ENCODE measurements at places on chromosomes 4 and X. TPM values are rescaled to one million over a fixed set of nuclear protein-coding genes. Genes with fewer than 3 reads are reported as not detected.

The GAGE1 gene
- not detected for total RNA-seq

The COX7B gene
- total RNA-seq = 375 TPM

The CSN1S1 gene
- total RNA-seq = not detected

The C4orf50 gene
- 0.05 TPM for total RNA-seq

The MAGEA1 gene
- total RNA-seq = not detected

The CCSER1 gene
- not detected for total RNA-seq

The NDST4 gene
- total RNA-seq = not detected

The XG gene
- total RNA-seq = not detected

- no peak for DNase-seq
Measured at GRCh38 chr4:20323991-20324390, 72.3 kb downstream of the SLIT2 start.

DNA sequence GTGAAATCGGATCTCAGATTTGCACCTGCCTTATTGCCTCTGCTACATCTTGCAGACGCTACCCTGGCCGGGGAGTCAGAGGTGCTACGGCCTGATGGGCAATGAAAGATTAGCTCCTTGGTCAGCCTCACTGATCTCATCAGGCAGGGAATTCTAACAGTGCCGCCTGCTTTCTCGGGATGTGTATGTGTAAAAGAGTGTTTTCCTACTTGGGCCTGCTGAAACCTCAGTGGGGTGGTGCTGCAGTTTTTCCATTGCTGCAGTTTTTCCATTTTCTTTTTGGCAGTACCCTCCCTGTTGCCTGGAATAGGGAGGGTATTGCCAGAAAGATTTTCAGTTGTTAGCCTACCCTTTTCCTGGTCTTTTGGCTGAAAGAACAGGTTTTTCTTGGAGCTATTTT lies 117.5 kb downstream of the CDKL5 start:
- DNase-seq = no peak

- no peak for DNase-seq
Measured at GRCh38 chr4:127781300-127782024, 660 bp upstream of the HSPA4L start.

GRCh38 chr4:82124932-82125786 lies 248.6 kb downstream of the HNRNPD start:
- no peak for DNase-seq

GRCh38 chr4:67558493-67558892 lies at the start of gene STAP1:
TSS of gene STAP1 (plus strand) at chr4:67558727. CDS start at chr4:67558810, 83 bp downstream.
- peak; percentile 20 for DNase-seq

GRCh38 chr4:83569429-83569828 lies 33.5 kb downstream of the GPAT3 start:
- DNase-seq = no peak

DNA sequence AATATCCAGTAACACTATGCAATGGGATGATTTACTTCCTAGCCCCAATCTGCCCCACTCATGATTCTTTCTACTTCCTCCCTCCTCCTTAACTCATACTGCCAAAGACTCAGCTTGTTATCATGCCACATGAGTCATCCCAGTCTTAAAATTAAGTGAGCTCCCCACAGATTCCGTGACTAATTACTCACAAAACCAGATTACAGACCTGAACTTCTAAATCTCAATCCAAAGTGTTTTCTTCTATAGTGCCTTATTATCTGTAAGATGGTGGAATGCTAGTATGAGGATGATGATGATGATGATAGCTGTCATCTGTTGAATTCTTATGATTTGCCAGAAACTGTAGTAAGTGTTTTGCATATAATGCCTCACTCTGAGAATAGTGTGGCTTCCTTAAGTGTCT lies 27.7 kb upstream of the GPC3 start:
- DNase-seq = peak; percentile 6

DNA sequence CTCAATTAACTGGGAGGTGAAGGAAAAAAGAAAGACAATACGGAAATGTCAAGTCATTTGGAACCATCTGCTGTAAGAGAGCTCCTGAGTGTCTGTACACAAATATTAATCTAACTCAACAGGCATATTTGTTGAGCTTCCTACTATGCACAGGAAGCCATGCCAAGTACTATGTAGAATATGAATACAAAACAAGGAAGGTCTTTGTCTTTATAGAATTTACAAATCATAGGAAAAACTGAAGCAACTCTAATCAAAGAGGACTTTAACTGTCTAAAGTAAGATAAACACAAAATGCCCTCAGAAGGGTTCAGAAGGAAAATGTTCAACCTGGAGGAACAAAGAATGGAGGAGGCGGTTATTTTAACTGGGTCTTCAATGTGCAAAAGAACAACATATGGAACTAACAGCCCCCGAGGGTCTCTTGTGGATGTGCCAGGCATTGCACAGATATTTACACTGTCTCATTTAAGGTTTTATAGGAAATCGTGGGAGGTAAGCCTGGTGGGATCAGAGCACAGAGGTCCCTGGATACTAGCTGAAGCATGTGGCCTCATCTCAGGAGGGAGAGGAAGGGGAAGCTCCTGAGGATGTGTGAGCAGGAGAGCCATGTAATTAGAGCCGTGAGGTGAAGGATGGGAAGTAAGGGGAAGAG lies 5.8 kb downstream of the FAM114A1 start:
- DNase-seq = no peak

DNA sequence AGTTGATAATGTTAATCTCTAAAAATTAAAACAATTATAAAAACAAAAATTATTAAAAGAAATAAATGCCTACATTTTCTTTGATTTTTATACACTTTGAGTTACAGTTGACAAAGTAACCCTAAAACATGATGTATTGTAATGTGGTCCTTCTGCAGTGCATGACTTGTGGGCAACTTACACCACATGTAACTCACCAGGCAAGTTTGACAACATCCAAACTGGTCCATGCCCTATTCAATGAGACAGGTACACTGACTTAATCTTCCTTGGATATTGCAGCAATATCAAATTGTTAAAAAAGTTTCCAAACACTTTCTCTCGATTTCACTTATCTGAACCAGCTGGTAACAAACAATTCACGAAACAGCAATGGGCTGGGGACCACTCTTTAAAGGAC lies 81.5 kb downstream of the FTHL17 start:
- no peak for DNase-seq

DNA sequence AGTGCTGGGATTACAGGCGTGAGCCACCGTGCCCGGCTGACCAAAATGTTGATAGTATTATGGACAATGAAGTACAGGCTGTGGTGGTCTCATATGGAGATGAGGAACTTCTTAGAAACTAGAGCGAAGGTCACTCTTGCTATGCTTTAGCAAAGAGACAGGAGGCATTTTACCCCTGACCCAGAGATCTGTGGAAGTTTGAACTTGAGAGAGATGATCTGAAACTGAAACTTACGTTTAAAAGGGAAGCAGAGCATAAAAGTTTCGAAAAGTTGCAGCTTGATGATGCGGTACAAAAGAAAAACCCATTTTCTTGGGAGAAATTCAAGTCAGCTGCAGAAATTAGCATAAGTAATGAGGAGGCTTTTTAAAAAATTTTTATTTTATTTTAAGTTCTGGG lies 8.5 kb upstream of the CTAG2 start:
- DNase-seq = no peak

- DNase-seq = no peak
Measured at GRCh38 chr4:101835121-101835904, 44.8 kb downstream of the BANK1 start.

GRCh38 chr4:164648151-164648848 lies 105.6 kb upstream of the SMIM31 start:
- DNase-seq = no peak

GRCh38 chr4:92050875-92051274 lies 252.9 kb upstream of the GRID2 start:
- DNase-seq = no peak

DNA sequence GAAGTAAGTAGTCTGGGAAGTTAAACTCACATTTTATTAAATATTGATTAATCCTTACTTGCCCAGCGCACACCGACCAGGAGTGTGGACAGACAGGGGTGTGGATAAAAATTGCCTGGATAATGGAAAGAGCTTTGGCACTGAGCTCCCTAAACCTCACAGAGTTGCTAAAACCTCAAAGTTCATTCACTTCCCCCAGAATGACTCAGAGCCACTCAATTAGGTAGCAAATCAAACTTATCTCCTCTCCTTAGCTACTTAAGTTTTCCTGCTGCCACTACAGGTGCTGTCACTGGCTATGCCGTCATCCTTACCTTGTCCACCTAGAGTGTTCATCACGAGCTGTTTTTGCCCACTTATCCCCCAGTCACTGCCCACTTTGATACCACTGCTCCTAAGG lies 27.0 kb upstream of the MID1IP1 start:
- no peak for DNase-seq

DNA sequence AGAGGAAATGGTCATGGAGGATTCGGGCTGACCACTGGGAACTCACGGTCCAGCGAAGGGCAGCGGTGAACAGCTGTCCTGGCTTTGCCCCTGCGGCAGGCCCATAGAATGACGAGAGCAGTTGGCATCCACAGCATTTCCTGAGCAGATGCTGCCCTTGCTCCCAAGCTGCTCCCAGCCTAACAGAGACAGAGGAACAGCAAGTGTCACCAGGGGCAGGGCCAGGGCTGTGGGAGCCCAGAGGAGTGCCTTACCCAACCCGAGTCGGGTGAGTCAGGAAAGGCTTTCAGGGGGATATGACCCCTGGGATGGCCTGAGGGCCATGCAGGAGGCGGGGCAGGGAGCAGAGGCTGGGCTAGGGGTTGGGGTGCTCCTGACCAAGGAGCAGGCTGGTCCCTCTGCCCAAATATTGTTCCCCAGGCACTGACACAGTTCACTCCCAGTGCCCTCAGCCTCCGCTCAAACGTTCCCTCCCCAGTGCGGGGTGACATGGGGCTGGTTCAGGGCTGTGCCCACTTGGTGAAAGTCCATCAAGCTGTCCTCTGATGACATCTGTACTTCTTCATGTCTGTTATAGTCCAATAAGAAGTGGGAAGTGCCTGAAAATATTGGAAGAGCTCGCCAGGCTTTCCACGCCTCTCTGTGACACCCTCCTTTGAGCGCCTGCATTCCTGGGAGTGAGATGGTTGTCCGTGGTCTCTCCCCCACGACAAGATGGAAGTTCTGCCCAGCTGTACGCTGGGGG lies 64.7 kb upstream of the GPR78 start:
- no peak for DNase-seq

- peak; percentile 73 for DNase-seq
Measured at GRCh38 chrX:153539171-153539978, 21.9 kb downstream of the ATP2B3 start.

DNA sequence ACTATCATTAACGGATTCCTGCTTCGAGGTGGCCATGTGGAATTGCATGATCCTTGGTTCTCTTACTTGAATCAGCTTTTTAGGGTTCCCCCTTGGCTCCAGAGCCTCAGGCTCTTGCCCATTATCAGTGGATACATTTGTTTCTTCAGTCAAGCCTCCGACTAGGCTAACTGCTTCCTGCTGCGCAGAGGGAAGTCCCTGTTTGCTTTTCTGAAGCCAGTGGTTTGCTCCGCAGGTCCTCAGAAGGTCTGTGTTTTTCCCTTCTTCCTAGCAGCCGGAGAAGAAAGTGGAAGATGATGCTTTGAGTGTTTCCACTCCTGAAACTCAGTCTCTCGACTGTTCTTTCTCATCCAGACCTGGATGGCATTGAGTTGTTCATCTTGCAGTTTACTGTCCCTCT lies 20.6 kb downstream of the SRD5A3 start:
- DNase-seq = no peak

GRCh38 chr4:32454482-32454881 lies 1734.3 kb downstream of the PCDH7 start:
- DNase-seq = no peak

GRCh38 chr4:41418444-41418843 lies 119.5 kb upstream of the LIMCH1 start:
- no peak for DNase-seq

- no peak for DNase-seq
Measured at GRCh38 chr4:137531168-137531985, 917 bp downstream of the PCDH18 start.

DNA sequence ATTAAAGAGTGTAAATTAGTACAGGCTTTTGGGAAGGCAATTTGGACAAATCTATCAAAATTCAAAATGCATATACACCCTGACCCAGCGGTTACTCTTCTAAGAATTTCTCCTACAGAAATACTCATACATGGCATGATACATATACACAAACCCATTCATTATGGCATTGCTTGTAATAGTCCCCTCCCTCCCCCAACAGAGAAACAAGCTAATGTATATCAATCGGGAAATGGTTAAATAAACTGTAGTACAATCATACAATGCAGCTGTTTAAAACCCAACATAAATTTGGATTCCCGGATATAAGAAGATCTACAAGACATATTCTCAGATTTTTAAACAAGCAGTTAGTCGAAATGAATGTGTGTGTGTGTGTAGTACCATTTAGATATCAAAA lies 808 bp downstream of the HUWE1 start:
- DNase-seq = no peak

DNA sequence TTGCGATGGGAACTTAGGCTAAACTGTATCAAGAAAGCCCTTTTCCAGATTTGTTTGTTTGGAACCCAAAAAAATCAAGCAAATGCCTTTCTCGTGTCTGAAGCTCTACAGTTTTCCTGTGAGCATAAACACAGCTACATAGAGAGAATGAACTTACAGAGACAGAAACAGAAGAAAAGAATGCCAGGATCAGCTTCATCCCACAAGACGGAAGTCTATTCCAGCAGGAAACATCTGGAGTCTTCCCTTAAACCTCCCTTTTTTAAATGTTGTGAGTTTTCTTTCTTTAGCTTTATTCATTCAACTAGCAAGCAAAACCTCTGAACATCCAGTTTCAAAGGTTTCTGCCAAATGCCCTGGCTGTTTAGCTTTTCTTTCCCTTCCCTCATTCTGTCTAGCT lies 32.6 kb upstream of the ZFP42 start:
- DNase-seq = no peak

DNA sequence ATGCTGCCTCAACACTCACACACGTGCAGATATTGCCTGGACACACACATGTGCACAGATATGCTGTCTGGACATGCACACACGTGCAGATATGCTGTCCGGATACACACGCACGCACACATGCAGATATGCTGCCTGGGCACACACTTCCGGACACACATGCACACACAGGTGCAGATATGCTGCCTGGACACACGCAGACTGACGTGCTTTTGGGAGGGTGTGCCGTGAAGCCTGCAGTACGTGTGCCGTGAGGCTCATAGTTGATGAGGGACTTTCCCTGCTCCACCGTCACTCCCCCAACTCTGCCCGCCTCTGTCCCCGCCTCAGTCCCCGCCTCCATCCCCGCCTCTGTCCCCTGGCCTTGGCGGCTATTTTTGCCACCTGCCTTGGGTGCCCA lies 14.7 kb downstream of the FGFRL1 start:
- DNase-seq = peak; percentile 79

- DNase-seq = no peak
Measured at GRCh38 chrX:101740642-101741041, 81.0 kb upstream of the ARMCX2 start.

GRCh38 chr4:53346920-53347852 lies 18.7 kb downstream of the SCFD2 start:
- no peak for DNase-seq

- DNase-seq = no peak
Measured at GRCh38 chrX:48936429-48937053, 17.7 kb upstream of the PIM2 start.
